ENCODE measurements at places on chromosomes 4 and X. TPM values are rescaled to one million over a fixed set of nuclear protein-coding genes. Genes with fewer than 3 reads are reported as not detected.

C4orf46 gene
- total RNA-seq: 2.7 TPM

RLIM gene
- total RNA-seq: 36.6 TPM

GPR78 gene
- total RNA-seq: not detected

ABCE1 gene
- total RNA-seq: 66.7 TPM

DGAT2L6 gene
- total RNA-seq: not detected

- no peak for DNase-seq
These were observed 56.6 kb upstream of the SLC6A14 start for GRCh38 chrX:116379854-116380253.

GRCh38 chrX:55907968-55908607 is 190.5 kb downstream of the RRAGB start:
- DNase-seq: no peak

DNA sequence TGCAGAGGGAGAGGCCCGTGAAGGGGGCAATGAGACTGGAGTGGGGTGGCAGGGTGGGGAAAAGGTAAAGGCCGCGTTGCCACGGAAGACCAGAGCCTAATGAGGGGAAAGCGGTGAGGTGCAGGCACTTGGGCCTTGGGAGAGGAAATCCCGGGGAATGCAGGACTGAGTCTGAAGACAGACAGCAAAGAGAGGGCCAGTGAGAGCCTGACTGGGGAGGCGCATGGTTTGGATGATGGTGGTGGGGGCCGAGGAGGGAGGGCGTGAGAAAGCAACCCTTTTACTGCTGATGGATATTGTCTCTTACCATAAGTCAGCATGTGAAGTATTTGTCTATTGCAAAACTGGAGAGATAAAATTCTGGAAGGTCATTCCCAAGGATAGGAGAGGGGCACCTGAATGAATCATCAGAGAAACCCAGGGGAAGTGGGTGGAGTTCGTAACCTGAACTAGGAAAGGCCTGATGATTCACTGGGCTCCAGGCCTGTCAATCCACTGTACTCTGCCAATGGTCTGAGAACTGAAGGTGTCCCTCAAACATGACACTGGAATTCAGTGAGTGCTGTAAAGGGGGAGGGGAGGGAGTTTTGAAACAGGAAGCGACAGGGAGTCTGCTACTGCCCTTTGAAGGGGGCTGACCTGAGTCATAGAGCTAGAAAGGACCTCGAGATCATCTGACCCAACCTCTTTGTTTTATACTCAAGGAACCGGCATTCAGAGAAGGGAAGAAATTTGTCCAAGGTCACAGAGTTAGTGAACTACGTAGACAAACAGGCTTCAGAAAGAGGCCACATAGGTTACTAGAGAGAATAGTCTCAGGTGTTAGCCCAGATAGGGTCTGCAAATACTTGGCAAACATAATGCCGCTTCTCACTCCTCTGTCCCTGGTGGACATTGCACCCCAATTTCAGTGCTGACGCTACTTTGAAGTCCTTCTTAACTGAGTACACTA is 52.2 kb downstream of the NALF2 start:
- DNase-seq: no peak

DNA sequence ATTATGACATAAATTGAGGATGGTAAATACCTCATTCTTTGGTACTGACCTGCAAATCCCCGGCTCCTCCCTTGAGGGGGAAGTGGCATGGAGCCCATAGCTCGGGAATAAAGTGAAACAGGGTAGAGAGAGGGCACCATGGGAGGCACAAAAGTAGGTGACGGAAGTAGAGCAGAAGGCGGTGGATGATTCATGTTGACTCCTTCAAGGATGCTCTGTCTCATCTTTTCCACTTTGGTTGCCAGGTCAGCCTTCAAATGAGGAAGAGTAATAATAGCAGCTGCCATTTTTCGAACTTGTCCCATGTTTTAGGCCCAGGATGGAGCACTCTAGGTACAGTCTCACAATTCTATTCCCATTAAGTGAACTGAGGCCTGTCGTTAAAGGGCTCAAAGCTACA is 41.4 kb upstream of the PHF8 start:
- DNase-seq: no peak

DNA sequence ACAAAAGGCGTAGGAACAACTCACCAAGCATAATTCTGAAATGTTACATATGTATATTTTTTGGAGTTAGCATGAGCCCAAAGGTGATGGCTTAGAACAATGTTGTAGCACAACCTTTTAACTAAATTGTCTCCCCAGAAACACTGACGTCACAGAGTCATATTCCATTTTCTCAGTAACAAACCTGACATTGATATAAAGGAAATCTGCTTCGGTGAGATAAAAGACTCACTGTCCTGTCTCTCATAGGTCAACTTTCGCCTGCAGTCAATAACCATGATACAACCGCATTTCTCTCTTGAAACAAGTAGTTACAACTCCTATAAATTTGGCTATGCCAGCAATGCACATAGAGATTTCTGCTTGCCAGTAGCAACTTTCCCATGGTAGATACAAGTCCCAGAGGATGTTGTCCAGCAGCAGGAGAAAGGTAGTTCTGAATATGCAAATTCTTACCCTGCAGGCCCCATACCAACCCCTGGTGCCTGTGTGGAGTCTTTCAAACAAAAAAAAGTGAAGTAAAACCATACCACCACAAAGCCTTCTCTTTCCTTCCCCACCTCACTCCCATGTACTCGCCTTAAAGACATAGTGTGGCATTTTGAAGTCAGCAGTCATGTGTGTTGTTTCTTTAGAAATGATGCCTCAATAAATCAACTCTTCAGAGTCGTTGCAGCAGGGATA is 47.9 kb downstream of the MTM1 start:
- DNase-seq: no peak

GRCh38 chr4:37628977-37629609 is 57.1 kb downstream of the RELL1 start:
- DNase-seq: no peak

DNA sequence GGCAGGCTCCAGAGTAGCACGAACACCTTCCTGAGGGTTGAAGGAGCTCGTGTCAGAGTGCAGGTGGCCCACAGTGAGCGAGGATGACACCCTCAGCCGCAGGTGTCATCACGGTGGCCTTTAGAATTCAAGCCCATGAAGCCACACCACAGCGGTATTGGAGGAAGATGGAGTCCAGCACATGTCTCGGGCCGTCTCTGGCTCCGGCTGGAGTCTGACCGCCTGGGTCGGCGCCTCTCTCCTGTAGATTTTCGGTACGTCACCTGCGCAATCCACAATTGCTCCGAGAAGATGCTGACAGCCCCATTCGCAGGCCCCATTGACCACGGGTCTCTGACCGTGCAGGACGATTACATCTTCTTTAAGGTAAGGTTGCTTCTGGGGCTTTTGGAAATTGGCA is 229.4 kb upstream of the PSAPL1 start:
- no peak for DNase-seq

GRCh38 chrX:134158821-134159512 is 78.0 kb upstream of the CCDC160 start:
- no peak for DNase-seq

DNA sequence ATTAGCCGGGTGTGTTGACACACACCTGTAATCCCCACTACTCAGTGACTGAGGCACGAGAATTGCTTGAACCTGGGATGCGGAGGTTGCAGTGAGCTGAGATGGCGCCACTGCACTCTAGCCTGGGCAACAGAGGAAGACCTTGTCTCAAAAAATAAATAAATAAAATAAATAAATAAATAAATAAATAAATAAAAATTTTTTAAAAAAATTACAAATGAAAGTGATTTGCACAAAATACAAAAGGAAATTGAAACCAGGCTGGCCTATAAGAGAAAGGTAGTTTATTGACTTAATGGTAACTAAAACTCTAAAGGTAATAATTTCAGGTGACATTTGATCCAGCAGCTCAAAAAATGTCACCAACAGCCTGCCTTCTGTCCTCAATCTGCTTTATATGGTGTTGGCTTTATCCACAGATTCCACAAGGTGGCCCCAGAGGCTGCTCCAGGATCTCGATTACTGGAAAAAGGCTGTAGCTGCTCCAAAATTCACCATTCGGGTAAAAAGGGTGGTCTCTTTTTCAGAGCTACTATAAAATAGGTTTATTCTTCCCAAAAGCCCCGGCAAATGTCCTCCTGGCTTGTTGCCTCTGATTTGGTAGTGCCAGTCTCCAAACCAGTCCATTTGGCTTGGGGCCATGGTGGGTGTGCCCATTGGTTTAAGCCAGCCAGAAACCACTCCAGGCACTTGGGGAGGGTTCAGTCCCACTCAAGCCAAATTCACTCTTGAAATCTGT is 61.4 kb upstream of the TRIM2 start:
- no peak for DNase-seq

Measured in mesenteric fat pad (tissue), 1 donor.